Myocyte (in vitro differentiated cells): ENCODE measurements at places on chromosomes 1 and 21. TPM values are rescaled to one million over a fixed set of nuclear protein-coding genes. Genes with fewer than 3 reads are reported as not detected.

Gene OR2L3
- total RNA-seq, result not detected in 2 replicates

Gene MAGI3
- 6.6 and 8.4 TPM in 2 replicates for total RNA-seq

Gene C4BPB
- total RNA-seq, result not detected in 2 replicates

Gene CAMK1G
- total RNA-seq, result not detected in 2 replicates

Gene SNX27
- total RNA-seq, result 27.9 and 29.6 TPM in 2 replicates

Gene YBX1
- total RNA-seq, result 958 and 1,013 TPM in 2 replicates

Gene SMAP2
- total RNA-seq, result 15.8 and 21.2 TPM in 2 replicates

Gene CXADR
- total RNA-seq, result not detected in 2 replicates

Gene DFFB
- total RNA-seq, result 3.0 and 3.7 TPM in 2 replicates

Gene ACTRT2
- total RNA-seq, result not detected in 2 replicates

Gene SPRR2D
- not detected in 2 replicates for total RNA-seq

Gene RNU1-2
- not detected in 2 replicates for total RNA-seq

- DNase-seq, result peak; percentile 80
Measured at GRCh38 chr1:42922687-42923366, 35.8 kb downstream of the SLC2A1 start.

DNA sequence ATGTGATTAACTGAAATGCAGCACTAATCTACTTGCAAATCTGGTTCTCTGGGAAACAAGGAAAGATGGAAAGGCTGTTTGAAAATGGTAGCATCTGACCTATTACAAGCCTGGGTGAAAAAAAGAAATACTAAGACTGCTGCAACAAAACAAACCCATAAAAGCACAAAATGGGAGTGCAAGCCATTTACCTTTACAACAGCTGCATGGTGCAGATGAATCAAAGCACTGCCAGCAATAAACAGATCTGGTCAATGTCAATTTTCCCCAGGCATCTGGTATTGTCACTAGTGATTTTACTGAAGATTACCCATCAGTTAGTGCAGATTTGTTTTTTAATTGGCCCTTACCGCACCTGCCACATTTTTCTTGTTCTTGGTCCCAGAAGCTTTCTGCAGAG lies 1341.7 kb downstream of the PLA2G4A start:
- no peak for DNase-seq

DNA sequence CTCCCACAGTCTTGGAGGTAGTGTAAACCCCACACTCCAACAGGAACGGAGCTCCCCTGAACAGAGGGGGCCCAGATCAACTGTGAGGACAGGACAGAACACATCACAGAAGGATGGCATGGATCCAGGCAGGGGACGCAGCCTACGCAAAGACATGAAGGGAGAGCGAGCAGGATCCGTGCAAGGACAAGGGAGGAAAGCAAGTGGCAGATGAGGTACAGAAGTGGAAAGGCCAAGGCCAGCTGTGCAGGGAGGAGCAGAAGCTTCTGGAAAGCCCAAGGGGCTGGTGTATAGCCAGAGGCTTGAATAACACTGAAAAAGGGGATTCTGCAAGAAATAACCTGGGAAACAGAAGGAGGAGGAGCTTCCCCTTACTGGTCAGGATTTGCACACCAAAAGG lies 81.2 kb downstream of the SIPA1L2 start:
- no peak for DNase-seq

DNA sequence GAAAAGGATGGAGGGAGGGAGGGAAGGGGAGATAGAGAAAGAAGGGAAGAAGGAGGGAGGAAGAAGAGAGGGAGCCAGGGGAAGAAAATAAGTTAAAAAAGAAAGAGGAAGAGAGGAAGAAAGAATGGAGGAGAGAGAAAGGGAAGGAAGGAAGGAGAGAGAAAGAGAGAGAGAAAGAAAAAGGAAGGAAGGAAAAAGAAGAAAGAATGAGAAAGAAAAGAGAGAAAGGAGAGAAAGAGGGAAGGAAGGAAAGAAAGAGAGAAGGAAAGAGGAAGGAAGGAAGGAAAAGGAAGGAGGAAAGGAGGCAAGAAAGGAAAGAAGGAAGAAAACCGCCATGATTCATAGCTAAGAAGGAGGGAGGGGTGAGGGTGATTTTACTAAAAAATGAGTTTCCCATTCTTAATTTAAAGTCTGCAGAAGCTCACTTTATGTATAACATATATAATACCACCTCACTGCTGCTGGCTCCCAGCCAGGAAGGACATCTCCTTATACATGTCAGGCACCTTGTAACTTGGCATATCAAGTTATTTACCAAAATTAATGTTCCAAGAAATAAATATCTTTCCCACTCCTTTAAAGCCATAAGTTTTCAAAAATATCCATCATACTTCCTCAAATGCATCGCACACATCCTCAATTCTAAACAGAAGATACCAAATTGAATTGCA lies 46.0 kb upstream of the OLIG2 start:
- no peak for DNase-seq

DNA sequence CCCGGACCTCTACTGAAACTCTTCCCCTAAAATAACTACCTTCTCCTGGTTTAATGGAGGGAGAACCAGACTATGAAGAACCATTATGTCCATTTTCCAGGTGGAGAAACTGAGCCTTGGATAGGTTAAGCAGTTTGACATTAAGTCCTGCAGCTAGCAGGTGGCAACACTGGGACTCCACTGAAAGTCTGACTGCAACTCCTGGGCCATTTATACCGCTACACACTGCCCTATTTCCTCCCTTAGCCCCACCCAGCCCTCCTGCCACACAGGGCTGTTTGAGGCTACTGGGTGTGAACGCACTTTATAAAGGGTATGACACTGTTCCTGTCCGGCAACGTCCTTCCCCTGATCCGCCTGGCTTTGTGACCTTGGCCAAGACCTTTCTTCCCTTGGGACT lies 511 bp upstream of the INPP5B start:
- DNase-seq, result no peak

DNA sequence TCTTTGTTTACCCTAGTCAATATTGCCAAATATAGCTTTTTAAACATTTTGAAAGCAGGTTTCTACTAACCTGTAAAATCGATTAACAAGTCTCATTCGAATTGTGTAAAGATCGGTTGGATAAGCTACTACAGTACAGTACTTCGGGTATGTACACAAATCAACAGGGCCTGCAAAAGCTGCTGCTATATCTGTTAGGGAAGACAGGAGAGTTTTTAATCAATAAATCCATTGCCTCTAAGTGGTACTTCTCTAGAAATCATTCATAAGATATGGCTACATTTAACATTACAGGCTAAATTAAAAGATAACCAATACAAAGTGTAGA lies 34.8 kb upstream of the PSMG1 start:
- no peak for DNase-seq

DNA sequence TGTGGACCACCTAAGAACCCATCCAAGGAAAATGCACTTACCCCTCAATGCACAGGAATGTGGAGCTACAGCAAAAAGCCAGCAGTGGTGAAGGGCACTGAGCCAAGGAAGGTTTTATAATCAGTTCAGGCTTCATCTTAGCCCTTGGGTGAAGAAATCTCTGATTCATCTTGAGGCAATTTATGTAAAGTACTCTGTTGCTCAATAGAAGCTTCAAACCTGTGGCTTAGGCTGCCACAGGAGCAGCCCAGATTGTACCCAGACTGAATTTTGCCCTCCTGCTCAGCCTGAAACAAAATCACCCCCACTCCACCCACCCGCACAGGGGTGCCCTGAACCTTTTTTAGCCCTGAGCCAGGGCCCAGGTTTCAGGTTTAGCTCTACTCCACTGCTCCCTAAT lies at the start of gene S100A12:
TSS of gene S100A12 (minus strand) at position 111 of the 400 bp plus-strand sequence. CDS start 1,029 bp downstream, outside the sequence.
- DNase-seq, result peak; percentile 11

GRCh38 chr1:170200621-170201397 lies 55.0 kb downstream of the NTMT2 start:
- peak; percentile 51 for DNase-seq

DNA sequence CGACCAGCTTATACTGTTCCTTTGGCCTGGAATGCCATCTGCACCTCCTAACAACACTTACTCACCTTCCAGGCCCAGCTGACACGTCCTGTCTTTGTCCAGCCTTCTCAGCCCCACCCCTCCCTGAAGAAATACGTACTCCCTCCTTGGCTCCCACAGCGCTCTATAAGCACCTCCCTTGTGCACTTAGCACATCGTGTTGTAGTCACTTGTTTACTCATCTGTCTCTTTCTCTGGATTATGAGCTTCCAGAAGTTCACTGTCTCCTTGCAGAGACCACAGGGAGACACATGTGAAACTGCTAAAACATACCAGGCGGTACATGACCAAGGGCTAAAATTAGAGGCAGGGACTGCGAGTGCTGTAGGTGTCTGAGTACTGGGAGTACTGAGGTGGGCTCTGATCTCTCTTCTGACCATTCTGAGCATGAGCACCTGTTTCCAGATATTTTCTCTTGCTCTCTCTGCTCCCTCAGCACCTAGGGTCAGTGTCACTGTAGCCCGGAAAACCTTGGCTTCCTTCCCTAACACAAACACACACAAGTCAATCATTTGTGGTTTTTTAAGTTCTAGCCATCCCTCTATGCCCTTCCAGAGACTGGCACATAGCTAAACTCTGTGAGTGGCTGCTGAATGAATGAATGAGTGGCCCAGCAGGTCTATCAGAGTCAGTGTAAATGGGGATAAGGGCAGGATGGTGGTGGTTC lies 5.1 kb downstream of the DCST1 start:
- DNase-seq, result peak; percentile 68

GRCh38 chr1:247535402-247535801 lies 838 bp downstream of the OR2C3 start:
- DNase-seq, result no peak

GRCh38 chr1:160451119-160451858 lies 50.9 kb downstream of the VANGL2 start:
- no peak for DNase-seq

DNA sequence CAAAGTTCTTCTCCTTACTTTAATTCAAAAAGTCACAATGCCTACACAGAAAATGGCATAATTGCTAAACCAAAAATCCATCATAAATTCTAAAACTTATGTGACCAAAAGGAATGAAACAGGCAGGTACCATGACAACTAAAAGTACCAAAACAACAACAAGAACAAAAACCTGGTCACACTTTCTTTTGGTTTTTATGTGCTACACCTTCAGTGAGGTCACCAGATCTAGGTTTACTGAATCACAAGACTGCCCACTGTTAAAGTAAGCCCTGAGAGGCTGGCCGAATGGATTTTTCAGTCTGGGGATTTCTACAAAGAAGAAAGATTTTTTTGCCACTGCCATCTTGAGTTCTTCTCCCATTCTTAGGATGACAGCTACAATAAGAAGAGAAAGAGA lies 583.0 kb upstream of the PKN2 start:
- DNase-seq, result no peak

GRCh38 chr1:65148548-65149350 lies 746 bp downstream of the AK4 start:
- DNase-seq, result peak; percentile 69

DNA sequence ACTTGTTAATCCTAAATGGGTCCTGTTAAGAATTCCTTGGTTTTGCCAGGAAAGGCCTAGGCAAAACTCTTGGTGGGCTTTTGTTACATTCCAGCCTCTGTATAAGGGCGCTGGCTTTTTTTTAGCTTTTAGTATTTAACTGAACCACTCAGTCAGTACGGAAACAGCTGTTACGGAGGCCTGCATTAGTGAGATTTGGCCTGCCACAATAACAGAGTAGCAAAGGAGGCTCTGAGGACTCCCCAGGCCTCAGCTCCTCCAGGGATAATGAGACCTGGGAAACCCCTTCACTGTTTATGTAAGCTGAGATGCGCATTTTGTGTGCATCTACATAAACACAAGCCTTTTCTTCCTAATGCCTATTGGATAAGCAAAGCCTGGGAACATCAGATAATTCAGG lies 210.2 kb downstream of the APP start:
- DNase-seq, result peak; percentile 29

GRCh38 chr1:156740237-156740740 lies 599 bp downstream of the MRPL24 start:
- DNase-seq, result no peak

- DNase-seq, result no peak
Measured at GRCh38 chr1:109598156-109598555, 21.3 kb downstream of the GNAT2 start.

DNA sequence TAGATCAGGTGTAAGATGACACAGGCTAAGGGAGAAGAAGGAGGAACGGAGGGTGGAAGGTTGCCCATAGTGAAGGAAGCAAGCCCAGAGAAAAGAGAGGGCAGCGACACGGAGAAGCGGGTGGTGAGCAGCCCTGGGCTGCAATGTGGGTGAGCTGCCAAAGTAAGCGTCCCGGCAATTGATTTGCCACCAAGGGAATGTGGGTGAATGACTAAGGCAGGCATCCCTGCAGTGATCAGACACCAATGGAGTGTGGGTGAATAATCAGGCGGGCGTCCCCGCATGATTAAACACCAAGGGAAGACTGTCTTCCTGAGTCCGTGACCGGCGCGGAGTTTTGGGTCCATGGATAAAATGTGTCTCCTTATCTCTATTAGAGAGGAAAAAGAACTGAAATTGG lies 79.6 kb downstream of the UCHL5 start:
- DNase-seq, result no peak

DNA sequence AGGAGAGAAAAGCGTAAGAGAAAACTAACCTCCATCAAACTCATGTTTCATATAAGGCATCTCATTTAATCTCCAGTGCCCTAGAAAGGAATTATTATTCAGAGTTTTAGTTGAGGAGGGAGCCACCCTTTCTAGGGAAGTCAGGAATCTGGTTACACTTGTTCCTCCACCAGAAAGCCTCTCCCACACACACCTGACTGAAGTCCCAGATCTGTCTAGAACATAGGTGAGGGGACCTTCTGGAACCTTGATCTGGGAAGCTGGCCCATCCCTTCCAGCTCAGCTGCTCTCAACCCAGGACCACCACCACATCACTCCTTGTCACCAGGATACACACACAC lies 1.9 kb upstream of the DENND2D start:
- no peak for DNase-seq

DNA sequence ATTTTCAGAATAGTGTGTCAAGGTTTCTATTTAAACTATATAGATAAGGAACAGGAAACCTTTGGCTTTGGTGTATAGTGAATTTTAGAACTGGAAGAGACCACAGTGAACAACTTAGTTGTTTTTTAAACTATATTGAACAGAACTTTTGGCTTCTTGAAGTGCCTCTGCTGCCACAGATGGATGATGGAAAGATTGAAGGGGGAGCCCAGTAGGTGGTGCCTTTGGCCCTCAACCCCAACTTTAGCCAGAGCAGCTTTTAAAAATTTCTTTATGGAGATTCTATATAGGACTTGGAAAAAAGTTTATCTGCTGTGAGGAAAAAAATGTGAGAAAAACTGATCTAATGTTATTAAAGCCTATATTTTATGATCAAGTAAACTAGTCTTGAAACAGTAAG lies 50.2 kb downstream of the SWT1 start:
- DNase-seq, result no peak

GRCh38 chr1:26145041-26145959 lies 13.6 kb upstream of the FAM110D start:
- peak; percentile 86 for DNase-seq

- DNase-seq, result no peak
Measured at GRCh38 chr1:215971793-215972441, 404.8 kb downstream of the KCTD3 start.

- DNase-seq, result peak; percentile 97
Measured at GRCh38 chr1:9239622-9240401, 5.2 kb downstream of the H6PD start.

DNA sequence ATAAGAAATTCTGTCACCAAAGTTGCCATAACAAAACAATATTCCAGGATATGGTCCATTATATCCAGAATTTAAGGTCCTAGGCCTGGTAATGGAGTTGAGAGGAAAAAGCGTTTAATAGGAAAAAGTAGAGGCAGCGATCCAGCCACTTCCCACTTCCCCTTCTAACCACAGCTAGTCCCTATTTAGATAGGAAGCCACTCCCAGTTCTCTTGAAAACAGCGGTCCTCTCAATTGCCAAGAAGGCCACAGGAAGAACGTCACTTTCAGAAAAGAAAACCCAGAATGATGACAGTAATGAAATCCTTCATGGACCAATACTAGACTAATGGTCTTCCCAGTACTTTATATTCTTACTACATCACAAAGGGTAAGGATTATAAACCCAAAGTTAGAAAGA lies 38.6 kb downstream of the ABL2 start:
- no peak for DNase-seq

- DNase-seq, result peak; percentile 70
Measured at GRCh38 chr1:183633676-183634343, 1.8 kb downstream of the ARPC5 start.
